Bladder microvascular endothelial cell (primary cell): ENCODE measurements at places on chromosomes 7 and 10. TPM values are rescaled to one million over a fixed set of nuclear protein-coding genes. Genes with fewer than 3 reads are reported as not detected.

Gene ADAM12
- total RNA-seq, result 0.16 and 0.63 TPM in 2 replicates

Gene SEPHS1
- total RNA-seq, result 26.7 and 43.6 TPM in 2 replicates

Gene NUTM2A
- 0.16 and 0.44 TPM in 2 replicates for total RNA-seq

Gene THNSL1
- 1.1 and 2.9 TPM in 2 replicates for total RNA-seq

Gene TACC2
- 6.0 and 6.1 TPM in 2 replicates for total RNA-seq

Gene MYH16
- total RNA-seq, result 0.13 and 0.16 TPM in 2 replicates

Gene NRAP
- total RNA-seq, result not detected in 2 replicates

Gene FANK1
- total RNA-seq, result 1.3 and 2.3 TPM in 2 replicates

Gene CLRN3
- total RNA-seq, result 0.38 TPM in 1 of 2 replicates, not detected in the other

Gene SYCE1
- 0.13 and 0.16 TPM in 2 replicates for total RNA-seq

Gene TMEM176B
- total RNA-seq, result not detected in 2 replicates

Gene C7orf33
- total RNA-seq, result not detected in 2 replicates

Gene WNT2
- not detected in 2 replicates for total RNA-seq

Gene FUOM
- total RNA-seq, result 13.3 and 18.1 TPM in 2 replicates

Gene CRHR2
- not detected in 2 replicates for total RNA-seq

Gene CCDC172
- total RNA-seq, result not detected in 2 replicates

Gene UPK3BL1
- 2.3 and 18.7 TPM in 2 replicates for total RNA-seq

Gene CLDN3
- 0.32 and 2.6 TPM in 2 replicates for total RNA-seq

Gene NKX1-2
- total RNA-seq, result not detected in 2 replicates

Gene SPDYE5
- not detected in 2 replicates for total RNA-seq

Gene SEMA3E
- total RNA-seq, result 0.32 and 1.7 TPM in 2 replicates

Gene NXPH1
- not detected in 2 replicates for total RNA-seq

Gene AKR1C4
- not detected in 2 replicates for total RNA-seq

Gene CCDC146
- 1.1 and 1.5 TPM in 2 replicates for total RNA-seq

Gene IGFBP1
- 0.81 TPM in 1 of 2 replicates, not detected in the other for total RNA-seq

Gene ASB10
- not detected in 2 replicates for total RNA-seq

Gene AGBL3
- 0.82 and 1.6 TPM in 2 replicates for total RNA-seq

Gene MKI67
- total RNA-seq, result 16.8 and 23.2 TPM in 2 replicates

Gene ODAD2
- 1.0 and 1.6 TPM in 2 replicates for total RNA-seq

Gene A1CF
- total RNA-seq, result not detected in 2 replicates

Gene SPOCK2
- total RNA-seq, result 0.32 and 1.0 TPM in 2 replicates

Gene CPXM2
- 0.38 and 4.9 TPM in 2 replicates for total RNA-seq

Gene AMPH
- 0.50 TPM in 1 of 2 replicates, not detected in the other for total RNA-seq

Gene CNPY1
- not detected in 2 replicates for total RNA-seq

Gene TFPI2
- 35.0 and 81.8 TPM in 2 replicates for total RNA-seq

Gene FXYD4
- not detected in 2 replicates for total RNA-seq

Gene UCMA
- total RNA-seq, result not detected in 2 replicates

Gene HOXA1
- 0.49 and 0.63 TPM in 2 replicates for total RNA-seq

Gene GDF2
- total RNA-seq, result not detected in 2 replicates

Gene PON3
- total RNA-seq, result 0.31 and 0.65 TPM in 2 replicates

Gene MNX1
- not detected in 2 replicates for total RNA-seq

Gene ZNF775
- 7.0 and 7.8 TPM in 2 replicates for total RNA-seq

Gene DOCK1
- total RNA-seq, result 64.8 and 139 TPM in 2 replicates
